NB4 (cell line): ENCODE measurements at places on chromosomes 3 and 15.
A peak's percentile ranks its signal among the peaks of the same experiment; 100 is the strongest.

GRCh38 chr3:45544717-45545296, 49.7 kb upstream of the LIMD1 start:
- DNase-seq = peak; percentile 13

GRCh38 chr3:169041677-169042171, 621.8 kb downstream of the MECOM start:
- peak; percentile 12 for DNase-seq

DNA sequence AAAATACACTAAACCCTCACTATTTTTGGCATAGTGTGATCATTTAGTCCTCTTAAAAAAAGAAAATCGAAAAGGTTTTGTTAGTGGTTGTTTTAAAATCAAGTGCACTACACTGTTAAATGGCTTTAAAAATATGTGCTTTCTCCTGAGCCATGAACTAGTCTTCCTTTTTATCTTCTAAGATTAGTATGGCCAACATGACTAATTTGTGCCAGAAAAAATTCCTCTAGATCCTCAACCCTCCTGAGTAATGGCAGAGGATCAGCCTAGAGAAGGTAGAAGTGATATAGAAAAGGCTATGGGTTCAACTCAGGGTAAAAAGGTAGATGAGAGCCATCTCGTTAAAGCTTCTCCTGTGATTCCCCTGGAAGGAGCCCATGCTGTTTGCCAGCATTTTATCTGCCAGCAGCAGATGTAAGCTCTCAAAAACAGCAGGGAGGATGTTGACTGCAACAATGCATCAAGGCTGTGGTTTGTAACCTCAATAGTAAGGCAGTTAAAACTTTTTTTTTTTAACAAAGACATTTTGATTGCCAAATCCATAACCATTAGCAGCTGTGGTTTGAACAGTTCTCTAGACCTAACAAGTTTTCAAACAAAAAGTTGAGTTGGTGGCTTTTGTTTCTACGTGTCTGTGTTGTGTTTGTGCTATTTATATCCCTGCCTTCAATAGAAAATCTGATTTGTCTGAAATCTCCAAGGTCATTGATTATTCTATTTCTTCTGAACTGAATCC, 30.2 kb upstream of the ZNF609 start:
- peak; percentile 95 for DNase-seq

GRCh38 chr3:31402117-31402516, 130.6 kb upstream of the STT3B start:
- DNase-seq = peak; percentile 38

DNA sequence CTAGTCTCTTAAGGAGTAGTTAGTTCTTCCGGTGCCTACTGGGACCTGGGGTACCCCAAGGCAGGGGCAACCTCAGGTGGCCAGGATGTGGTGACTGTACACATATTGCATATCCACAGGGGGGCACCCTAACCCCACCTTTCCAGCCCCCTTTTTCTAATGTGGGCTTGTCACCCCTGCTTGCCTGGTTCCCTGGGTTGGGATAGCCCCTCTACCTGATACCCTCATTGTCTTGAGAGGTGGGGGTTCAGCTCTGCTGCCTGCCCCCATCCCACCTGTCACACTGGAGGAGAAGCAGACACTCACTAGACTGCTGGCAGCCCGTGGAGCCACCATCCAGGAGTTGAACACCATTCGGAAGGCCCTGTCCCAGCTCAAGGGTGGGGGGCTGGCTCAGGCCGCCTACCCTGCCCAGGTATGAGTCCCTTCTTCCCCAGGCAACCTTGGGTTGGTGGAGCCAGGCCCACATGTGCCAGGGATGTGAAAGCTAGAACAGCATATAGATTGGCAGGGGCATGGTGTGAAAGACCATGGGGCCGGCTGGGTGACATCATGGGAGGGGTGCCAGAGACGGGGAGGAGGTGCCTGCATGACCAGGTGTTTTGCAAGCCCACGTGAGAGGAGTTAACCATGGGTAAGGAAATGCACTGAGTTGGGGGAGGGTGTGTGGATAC, 4.0 kb downstream of the GLYCTK start:
- DNase-seq = peak; percentile 48

DNA sequence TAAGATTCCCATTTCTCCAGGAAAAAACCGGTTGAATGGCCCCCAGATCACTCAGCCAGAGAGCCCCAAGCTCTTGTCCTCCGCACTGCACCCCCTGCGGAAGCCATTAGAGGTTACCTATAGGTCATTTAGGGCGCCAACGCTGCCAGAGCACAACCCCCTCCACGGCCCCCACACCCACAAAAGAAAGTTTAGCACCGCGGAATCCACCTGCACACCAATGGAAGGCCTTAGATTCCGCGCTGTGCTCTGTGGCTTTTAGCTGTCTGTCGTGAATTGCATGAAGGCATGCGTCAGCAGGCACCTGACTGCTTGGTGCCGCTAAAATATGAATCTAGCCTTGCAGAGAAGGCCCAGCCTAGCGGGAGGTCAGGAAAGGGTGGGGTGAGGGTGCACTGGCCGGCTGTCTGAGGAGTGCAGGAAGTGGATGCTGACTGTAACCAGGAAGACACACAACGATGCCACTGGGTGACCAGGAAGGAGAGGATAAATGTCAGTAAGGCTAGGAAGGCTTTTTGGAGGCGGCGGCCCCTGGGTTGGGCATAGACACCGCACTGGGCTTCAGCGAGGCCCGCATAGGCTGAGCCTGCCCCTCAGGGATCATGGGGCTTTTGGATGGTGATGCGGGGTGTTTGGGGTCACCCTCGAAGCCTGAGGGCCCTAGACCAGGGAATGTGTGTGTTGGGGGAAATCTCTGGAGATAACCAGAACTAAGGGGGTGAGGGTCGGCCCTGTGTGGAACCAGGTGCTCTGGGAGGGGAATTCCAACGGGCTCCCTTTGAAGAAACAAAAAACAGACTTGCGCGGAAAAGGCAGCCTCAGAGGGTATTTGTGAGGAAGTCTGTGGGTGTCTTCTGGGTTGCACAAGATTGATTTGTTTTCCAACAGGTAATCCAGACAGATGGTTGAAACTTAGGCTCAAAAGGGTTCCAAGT, 976 bp upstream of the NUP210 start:
- DNase-seq = peak; percentile 50

DNA sequence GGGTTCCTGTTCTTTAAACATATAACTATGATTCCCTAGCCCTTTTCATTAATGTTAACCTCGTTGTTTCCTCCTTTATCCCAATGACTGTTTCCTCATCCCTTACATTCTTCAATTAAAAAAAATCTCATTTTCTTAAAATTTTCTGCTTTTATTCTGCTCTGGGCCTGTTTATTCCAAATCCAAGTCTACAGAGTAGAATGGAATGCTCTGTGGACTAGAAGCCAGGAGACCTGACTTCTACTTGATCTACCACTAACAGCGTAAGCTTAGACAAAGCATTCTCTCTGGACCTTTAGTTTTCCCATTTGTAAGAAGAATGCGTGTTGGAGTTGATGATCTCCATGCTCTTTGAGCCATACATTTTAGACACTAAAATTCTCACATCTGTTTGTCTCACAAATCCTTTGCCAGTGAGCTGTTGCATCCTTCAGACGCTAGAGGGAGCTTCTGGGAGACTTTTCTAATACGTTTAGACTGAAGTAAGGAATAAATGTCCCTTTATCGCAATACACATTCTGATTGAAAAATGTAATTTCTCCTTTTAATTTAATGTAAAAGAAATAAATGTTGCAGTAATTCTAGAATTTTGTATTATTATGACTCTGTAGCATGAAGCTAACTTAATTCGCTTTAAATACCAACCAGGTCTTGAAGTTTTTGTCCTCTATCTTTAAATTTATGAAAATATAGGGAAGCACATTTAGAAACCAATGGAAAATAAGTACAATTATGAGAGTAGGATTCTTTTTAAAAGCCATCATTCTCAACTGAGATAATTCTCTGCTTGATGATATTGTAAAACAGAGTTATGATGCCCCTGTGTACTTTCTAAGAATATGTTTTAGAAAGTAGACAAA, 21.7 kb upstream of the GMNC start:
- peak; percentile 59 for DNase-seq

GRCh38 chr3:196408565-196409300, 23.5 kb downstream of the UBXN7 start:
- no peak for DNase-seq

GRCh38 chr3:52043750-52044149, 12.6 kb downstream of the DUSP7 start:
- DNase-seq = no peak

DNA sequence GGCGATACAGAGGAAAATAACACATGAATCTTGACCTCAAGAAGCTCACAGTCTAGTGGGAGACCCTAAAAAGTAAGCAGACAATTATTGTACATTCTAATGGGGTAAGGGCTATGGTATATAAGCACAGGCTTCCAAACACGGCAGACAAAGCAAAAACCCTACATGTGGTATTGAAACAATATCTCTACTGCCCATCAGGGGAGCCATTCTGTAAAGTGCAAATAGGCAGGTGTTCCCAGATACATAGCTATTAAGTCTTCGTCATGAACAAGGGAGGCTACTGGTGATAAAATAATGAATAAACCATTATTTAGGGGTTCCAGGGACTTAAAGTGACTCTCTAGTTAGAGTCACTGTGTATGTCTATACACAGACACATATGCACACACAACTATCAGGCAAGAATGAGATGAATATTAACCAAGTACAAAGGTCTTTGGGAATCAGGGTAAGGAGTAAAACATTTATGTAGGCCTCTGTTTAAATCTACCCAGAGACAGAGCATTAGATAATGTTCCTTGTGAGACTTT, 38.7 kb upstream of the ASB14 start:
- no peak for DNase-seq

DNA sequence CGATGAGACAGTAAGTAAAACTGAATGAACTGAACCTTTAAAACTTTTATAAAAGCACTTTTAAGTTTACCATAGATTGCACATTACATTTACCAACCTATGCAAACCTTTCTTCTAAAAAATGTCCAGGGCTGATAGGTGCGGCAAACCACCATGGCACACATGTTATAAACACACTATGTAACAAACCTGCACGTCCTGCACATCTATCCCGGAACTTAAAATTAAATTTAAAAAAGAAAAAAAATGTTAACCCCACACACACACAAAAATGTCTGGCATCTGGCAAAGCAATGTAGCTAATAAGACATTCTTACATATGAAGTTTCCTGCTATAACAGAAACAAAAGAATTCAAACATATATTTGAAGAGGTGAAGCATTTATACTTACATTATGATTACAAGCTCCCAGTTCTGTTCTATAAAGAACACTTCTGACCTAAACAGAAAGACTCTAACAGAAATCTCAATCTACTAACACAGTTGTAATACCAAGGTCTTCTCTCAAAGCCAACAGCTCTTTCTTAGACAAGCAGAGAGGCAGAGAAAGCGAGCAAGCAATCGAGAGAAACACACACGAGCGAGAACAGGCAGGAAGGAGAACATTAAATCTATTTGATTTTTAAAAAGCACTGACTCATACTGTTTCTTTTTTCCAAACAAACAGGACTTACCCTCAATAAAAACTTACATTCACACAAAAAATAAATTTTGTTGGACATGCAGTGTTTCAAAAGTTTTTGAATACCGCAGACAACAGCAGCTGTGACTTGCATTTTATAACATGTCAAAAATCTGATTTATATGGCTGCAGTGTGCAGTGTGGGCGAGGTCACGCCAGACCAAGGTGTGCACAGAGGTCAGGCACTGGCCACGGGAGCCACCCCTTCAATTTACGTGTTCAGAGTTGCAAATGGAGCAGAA, at the start of gene NRG4:
NRG4 (minus strand) TSS at position 798 of the 925 bp plus-strand sequence. CDS start 1,194 bp downstream, outside the sequence.
- DNase-seq = peak; percentile 59

GRCh38 chr3:87625876-87626275, 349.5 kb upstream of the POU1F1 start:
- no peak for DNase-seq

- no peak for DNase-seq
Observed at GRCh38 chr15:80870366-80870765, 91.2 kb downstream of the CEMIP start.

- DNase-seq = peak; percentile 69
Observed at GRCh38 chr15:84981711-84982300, at the start of gene PDE8A. Gene PDE8A (plus strand): TSS chr15:84981856. CDS start chr15:84982163, 307 bp downstream.
